Activated naive CD8-positive, alpha-beta T cell treated with anti-CD3 and anti-CD28 coated beads, Interleukin-2, amount 10 ng/mL, durations not matched to agents 7 days and 5 days (primary cell): ENCODE measurements at places on chromosomes 7 and 10. TPM values are rescaled to one million over a fixed set of nuclear protein-coding genes. Genes with fewer than 3 reads are reported as not detected.

Gene ANKRD30A
- not detected for total RNA-seq

Gene IDI2
- not detected for total RNA-seq

Gene CYP3A5
- not detected for total RNA-seq

Gene YAE1
- total RNA-seq = 17.7 TPM

Gene ELN
- not detected for total RNA-seq

Gene DNAJC30
- total RNA-seq = 10.7 TPM

Gene CFAP70
- total RNA-seq = 2.2 TPM

Gene INA
- total RNA-seq = 0.09 TPM

Gene ADAM22
- 4.6 TPM for total RNA-seq

Gene NUDCD3
- total RNA-seq = 113 TPM

Gene MOGAT3
- not detected for total RNA-seq

Gene MRLN
- total RNA-seq = not detected

Gene EBF3
- total RNA-seq = not detected

Gene NYAP1
- total RNA-seq = 0.42 TPM

Gene SLC16A12
- total RNA-seq = not detected

Gene THNSL1
- 4.2 TPM for total RNA-seq

Gene UCN3
- total RNA-seq = not detected

Gene ETV1
- total RNA-seq = 0.45 TPM

Gene ABCB4
- 0.54 TPM for total RNA-seq

Gene ZNF789
- total RNA-seq = 26.0 TPM

Gene FAM237B
- not detected for total RNA-seq

Gene SSC4D
- 0.42 TPM for total RNA-seq

Gene INHBA
- total RNA-seq = not detected

Gene SFTPD
- total RNA-seq = not detected

Gene CADPS2
- not detected for total RNA-seq

Gene C7orf33
- total RNA-seq = not detected

Gene C7orf57
- total RNA-seq = 0.40 TPM
